ENCODE measurements at places on chromosomes 12 and 14.

DNA sequence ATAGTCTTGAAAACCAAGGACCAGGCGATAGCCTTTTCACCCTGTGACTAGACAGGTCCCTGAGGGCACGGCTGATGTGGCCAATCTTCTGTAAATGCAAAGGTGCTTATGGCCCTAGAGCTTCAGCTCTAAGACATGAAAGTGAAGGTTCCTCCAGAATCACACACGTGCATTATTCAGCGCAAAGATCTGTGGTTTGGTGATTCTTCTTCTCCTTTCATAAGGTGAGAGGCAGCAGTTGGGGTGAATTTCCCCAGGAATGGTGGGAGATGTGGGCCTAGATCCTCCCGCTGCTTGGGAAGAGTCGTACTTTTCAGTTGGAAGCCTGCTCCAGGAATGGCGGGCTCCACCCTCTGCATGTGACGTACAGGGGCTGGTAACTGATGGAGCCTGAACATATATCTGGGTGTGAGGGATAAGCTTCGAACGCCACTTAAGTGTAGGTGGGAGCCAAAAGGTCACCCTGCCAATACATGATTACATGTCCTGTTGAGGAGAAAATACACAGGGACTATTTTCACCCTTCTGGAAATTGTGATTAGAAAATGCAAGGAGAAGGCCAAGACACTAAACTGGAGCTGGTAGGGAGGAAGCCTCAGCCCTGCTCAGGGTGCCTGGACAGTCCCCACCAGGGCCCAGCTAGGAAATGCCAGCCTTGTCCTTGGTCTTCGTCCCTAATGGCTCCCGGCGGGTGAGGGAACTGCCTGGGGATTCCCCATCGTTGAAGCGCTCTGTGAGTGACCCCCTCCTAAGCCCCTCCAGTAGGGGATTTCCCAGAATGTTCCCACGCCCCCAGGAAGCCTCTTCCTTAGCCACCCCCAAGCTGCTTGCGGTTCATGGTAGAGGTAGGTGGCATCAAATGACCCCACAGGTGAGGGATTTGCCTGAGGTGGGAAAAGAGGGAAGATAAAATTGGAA is 17.6 kb downstream of the BATF start:
- no peak for DNase-seq

DNA sequence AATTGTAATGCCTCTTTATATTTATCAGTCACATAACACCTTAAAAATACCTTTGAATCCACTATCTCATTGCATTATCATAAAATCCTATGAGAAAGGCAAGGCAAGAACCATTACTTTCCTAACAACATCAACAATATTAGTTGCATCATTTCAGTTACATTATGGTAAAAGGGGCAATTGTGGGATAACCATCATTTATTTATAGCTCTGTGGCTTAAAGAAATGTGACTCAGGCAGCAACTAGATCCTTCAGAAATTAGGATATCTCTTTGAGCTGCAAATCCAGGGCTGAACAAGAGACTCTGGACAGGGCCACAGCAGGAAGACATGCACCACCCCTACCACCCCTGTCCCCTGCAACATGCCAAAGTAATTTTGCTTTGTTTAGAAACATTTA is 36.4 kb downstream of the EPS8 start:
- no peak for DNase-seq

GRCh38 chr14:54322246-54322645 is 74.6 kb upstream of the CDKN3 start:
- no peak for DNase-seq

- no peak for DNase-seq
Measured at GRCh38 chr12:12587878-12588277, 23.8 kb upstream of the CREBL2 start.

DNA sequence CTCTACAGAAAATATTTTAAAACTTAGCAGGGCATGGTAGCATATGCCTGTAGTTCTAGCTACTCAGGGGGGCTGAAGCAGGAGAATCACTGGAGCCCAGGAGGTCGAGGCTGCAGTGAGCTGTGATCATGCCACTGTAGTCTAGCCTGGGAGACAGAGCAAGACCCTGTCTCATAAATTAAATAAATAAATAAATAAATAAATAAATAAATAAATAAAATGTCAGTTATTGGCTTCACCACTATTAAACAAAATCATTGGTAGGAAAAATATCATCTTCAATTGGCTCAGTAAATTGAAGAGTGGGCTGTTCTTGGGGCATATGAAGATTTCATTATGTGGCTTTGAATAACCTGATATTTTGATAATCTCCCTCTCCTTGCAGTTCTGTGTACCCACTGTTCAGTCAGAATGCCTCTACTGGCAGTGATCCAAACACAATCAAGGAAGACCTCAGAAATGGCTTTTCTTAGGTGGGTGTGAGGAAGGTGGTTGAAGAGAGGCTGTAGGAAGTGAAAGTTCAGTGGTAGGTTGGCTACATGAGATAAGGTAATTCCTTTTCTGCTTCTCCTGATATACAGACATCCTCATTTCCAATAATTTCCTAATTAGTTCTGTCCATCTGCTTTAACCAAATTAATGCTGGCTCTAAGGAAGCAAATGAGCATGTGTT is 175.8 kb downstream of the MSRB3 start:
- no peak for DNase-seq

DNA sequence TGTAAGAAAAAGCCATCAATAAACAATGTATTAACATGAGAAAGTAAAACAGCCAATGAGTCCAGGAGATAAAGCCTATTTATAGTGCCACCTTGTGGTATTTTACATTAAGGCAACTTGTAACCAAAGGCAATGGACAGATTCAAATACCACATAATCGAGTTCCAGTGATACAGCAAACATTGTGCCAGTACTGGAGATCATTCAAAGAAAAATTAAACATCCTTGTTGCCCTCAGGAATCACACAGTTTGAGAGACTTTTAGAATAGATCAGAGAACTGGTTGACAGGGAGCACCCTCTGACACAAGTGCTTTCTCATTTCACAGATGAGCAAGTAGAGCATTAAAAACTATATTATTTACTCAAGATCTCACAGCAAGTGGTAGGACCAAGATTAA is 98.1 kb downstream of the DDHD1 start:
- DNase-seq, result no peak

GRCh38 chr14:99272632-99272898 is 568 bp upstream of the BCL11B start:
- no peak for DNase-seq

DNA sequence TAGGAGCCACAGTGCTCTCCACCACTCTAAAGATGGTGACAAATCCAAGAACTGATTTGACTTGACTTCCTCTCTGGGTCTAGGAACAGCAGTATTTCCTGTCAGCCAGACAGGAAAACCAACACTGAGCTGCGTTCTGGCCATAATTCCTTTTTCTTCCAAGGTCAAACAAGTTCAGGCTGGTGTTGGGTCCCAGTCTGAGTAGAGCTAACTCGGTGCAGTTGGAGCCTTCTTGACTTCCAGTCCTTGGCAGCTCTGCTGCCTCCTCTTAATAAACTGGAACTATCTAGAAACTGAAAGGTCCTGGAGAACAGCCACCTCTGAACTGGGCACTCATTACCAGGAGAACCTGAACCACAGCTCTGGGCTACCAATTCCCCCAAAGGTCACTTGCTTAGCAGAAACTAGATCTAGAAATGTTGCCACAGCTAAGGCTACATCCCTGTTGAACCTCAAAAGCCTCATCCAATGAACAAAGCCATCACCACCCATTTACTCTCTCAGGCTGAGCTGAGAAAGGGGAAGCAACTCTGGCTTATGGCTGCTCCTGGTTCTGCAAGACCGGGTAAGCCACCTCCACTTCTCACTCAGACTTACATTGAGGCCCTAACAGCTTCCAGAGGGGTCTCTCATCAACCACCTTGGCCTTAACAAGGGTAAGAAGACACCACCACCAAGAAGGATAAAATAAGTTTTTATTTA is 27.7 kb downstream of the MAX start:
- DNase-seq, result no peak

DNA sequence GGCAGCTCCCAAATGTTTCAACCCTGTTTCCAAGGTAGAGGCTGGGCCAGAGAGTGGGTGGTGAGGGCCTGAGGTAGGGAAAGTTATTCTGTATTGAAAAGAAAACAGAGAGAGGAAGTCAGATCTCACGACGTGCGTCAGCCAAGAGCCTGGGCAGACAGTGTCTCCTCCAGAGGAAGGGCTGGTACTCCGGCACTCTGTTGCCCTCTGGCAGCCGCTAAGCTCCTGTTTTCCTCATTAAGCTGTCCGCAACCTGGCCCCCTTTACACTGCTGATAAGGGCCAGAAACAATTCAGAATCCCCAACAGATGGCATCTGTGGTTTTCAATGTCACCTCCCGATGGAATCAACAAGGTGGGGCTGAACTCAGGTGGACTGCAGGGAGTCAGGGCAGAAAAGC is 26.0 kb upstream of the LTBP2 start:
- no peak for DNase-seq

DNA sequence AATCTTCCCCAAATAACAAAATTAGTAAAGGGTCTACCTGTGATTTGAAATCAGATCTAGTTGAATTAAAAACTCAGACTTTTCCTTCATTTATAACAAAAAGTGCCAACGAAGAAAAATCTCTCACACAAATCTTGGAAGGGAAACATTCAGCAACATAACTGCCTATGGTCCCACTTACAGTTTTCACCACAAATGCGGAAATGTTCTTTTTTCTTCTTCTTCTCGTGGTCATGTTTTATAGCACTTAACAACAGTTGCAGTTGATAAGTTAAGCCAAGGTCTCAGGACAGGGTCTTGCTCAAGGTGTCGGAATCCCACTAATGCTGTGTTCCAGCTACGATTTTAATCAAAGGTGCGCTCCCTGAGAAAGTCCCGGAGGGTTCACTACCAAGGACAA is 10.1 kb downstream of the RNASE6 start:
- DNase-seq, result no peak

DNA sequence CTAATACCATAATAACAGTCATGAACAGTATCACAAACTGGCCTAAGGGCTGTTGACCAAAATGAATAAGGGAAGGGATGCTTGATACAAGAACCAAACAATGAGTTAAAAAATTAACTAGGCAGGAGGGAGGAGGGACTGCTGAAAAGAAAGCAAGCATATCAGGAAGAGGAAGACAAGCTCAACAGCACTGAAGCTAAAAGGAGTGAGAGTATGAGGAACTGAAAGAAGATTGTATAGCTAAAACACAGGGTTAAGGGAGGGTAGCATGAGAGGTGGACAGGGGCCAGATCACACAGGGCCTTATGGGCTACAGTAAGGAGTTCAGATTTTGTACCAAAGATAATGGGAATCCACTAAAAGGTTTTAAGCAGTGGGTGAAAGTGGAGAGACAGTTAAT is 34.1 kb downstream of the ITGA7 start:
- no peak for DNase-seq

GRCh38 chr14:96975116-96975515 is 177.9 kb downstream of the VRK1 start:
- DNase-seq, result no peak

DNA sequence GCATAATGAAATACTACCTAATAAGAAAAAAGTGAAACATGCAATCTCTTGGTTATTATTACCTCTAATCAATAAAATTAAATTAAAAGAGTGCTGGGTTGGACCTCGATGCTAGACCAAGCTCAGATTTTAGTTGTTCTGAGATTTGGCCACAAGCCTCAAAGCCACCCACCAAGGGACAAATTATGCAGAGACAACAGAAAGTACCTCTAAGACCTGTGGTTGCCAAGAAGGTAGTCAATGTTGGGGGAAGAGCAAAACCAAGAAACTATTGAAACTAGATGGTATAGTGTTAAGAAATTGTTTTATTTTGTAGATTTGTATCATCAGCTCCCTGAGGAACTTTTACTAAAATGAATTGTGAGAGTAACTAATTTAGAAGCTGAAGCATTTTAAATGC is 43.8 kb upstream of the ARID2 start:
- DNase-seq, result no peak

DNA sequence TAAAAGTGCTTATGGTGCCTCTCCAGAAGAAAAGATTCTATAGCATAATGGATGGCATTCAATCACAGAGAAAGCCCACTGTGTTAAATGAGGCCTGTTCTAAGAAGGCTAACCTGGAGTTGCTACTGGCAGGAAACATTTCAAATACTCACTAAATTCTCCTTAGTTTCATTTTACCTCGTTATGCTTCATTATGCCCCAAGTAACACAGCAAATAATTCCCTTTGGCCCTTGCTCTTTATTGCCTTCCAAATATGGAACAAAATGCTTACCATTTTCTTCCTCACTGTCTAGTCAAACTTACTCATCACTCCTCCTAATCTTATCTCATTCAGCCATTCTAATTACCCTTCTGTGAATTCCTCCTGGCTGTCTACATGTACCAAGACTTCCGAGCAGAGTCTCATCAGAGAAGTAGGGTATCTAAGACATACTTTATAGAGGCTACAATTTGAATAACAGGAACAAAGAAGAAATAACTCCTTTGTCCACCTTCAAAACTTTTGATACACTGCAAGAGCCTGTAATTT is 292.1 kb upstream of the CLEC14A start:
- no peak for DNase-seq

All from mesothelial cell of epicardium (in vitro differentiated cells).